ENCODE measurements at places on chromosomes 3 and 15. TPM values are rescaled to one million over a fixed set of nuclear protein-coding genes. Genes with fewer than 3 reads are reported as not detected.

Gene LCTL
- total RNA-seq, result not detected

Gene PRSS50
- not detected for total RNA-seq

DNA sequence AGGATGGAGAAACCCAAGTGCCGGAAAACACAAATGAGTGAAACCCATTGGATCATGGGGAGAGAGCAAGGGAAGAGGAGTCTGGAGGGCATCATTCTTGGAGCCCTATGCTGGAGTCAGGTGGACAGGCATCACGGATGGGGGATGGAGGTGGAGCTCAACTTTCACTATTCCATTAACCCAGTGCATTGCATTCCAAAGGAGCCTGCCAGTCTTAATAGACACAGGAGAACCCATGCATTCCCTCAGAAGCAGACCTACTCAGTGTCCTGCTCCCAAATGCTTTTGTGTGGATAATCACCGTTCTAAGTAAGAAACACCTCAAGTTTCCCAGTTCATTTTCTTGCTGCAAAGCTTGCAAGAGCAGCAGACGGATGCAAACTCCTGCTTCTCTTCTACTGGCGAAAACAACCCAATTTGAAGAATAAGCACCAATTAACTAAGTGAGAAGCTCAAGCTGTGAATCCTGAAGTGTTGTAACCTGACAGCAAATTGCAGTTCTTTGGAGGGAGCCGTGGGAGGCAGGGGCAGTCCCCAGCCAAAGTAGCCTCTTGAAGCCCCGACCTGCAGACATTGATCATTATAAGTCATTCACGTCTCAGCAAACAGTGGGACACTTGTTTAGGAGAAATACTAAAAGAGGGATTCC lies 25.3 kb downstream of the SEMA5B start:
- DNase-seq, result no peak

Gene GHSR
- total RNA-seq, result not detected

GRCh38 chr3:98519351-98519750 lies 3.4 kb downstream of the CLDND1 start:
- DNase-seq, result no peak

DNA sequence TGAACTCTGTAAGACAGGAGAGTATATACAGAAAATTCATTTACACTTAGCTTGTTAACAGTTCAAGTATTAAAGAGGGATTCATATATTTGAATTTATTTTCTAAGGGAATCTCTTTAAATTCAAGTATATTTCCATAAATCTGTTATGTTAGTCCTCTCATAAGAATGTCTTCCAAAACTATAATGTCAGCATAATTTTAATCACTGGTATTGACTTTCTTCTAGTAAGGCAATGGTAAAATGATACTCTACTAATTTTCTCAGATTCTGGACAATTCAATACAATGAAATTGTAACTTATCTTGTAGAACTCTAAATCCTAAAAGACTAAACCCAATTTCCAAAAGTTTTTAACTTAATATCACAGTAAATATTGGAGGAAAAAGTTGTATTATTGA lies 66.3 kb upstream of the EPHA6 start:
- no peak for DNase-seq

GRCh38 chr3:56076746-56077145 lies 391.5 kb downstream of the ERC2 start:
- DNase-seq, result no peak

DNA sequence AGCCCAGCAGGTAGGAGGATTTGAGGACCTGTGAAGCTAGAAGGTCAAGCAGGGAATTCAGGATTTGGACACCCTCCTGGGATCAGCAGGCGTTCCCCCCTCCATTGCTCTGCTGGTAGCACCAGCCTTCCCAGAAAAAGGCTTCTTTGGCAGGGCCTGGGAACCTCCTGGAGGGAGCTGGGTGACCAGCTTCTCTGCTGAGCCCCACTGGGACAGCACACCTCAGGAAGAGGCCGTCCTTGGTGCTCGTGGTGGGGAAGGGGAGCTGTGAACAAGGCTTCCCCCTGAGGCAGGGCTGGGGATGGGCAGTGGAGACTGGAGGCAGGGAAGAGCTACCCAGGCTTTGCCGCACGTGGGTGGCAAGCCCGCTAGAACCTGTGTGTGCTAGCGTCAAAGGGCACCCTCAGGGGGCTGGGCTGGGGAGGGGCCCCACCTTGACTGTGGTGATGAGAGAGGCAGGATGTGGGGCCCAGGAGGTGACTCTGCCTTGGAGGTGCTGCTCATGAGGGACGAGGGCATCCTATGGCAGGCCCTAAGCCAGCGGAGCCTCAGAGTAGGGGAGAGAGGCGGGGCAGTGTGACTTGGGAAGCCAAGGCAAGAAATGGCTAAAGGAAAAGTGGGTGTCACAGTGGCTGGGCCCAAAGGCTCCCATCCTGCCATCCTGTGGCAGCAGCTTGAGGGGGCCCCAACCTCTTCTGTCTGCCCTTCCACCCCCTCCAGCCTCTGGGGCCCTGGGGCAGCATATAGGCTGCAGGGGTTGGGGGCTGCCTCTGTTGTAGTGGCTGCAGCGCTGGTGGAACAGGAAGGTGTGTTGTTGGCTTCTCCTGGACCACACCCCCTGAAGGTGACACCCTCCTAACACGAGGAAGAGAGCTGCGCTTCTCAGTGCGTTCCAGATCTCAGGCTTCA lies 20.7 kb downstream of the KLF13 start:
- no peak for DNase-seq

DNA sequence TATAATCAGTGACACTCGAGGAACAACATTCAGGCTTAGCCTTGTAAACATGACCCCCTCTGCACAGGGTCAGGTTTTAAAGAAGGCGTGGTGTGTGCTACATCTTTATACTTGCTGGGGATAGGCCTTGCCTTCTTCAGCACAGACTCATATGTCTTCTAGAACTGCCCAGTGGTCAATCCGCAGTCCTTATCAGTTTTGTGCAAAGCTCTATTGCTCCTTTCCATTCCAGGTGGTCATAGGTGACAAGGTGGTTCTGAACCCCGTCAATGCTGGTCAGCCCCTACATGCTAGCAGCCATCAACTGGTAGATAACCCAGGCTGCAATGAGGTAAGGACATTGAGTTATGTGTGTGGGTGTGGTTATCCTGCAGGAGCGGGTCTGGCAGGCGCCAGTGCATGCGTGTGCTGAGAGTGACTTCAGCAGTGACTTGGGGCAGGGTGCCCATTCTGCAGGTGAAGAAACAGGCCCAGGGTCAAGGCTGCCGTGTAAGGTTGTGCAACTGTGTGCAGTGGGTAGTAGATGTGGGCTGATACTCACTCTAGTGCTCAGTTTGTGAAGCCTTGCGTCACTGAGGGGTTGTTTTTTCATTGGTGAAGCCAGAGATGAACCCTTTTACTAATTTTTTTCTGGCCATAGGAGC lies 150.9 kb downstream of the ITPR1 start:
- DNase-seq, result no peak

Gene AGTR1
- total RNA-seq, result 8.5 TPM

All from aorta (tissue), 5 donors.